ENCODE measurements at places on chromosomes 6 and 20.

GRCh38 chr6:5704708-5705107 lies 302.0 kb downstream of the NRN1 start:
- no peaks in the 10 kb centered on the region for H3K27me3 ChIP-seq
- H3K4me1 ChIP-seq = no peaks in the 10 kb centered on the region
- no peak for DNase-seq
- no peak overlapping the region for H3K27ac ChIP-seq
- no peaks in the 10 kb centered on the region for H3K36me3 ChIP-seq

DNA sequence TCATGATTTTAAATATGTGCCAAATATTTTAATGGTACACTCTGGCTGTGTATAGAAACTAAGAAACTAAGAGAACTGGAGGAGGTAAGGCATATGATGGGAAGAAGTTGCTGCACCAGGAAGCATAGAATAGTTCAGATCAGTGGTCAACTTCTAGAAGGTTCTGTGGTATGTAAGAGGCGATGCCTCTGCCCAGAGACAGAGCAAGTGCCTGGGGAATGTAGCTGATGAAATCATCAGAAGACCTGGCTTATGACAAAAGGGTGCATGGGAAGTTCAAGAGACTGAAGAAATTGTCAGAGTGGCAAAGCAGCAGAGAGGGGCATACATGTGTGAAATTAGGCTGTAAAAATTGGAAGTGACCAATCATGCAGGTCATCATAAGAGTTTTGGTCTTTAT lies 580.8 kb downstream of the BMP2 start:
- H3K36me3 ChIP-seq = no peaks in the 10 kb centered on the region
- H3K4me3 ChIP-seq = no peak overlapping the region
- no peaks in the 10 kb centered on the region for H3K4me1 ChIP-seq
- no peak for DNase-seq
- H3K27ac ChIP-seq = no peak overlapping the region
- H3K27me3 ChIP-seq = no peaks in the 10 kb centered on the region

- no peak overlapping the region for H3K27ac ChIP-seq
- H3K27me3 ChIP-seq = no peaks in the 10 kb centered on the region
- no peak for DNase-seq
- H3K4me1 ChIP-seq = no peaks in the 10 kb centered on the region
- H3K36me3 ChIP-seq = no peaks in the 10 kb centered on the region
Measured at GRCh38 chr6:119566546-119567260, 217.1 kb upstream of the MAN1A1 start.

- H3K36me3 ChIP-seq = no peaks in the 10 kb centered on the region
- H3K27me3 ChIP-seq = no peaks in the 10 kb centered on the region
Measured at GRCh38 chr6:84847390-84848160, 83.2 kb upstream of the TBX18 start.

GRCh38 chr6:26048590-26048989 lies 38.6 kb upstream of the HFE start:
- no peak for DNase-seq
- no peak overlapping the region for H3K4me3 ChIP-seq
- H3K27me3 ChIP-seq = no peaks in the 10 kb centered on the region
- H3K27ac ChIP-seq = peak overlapping the region; percentile 95

GRCh38 chr6:10801224-10801848 lies 37.0 kb downstream of the MAK start:
- no peak overlapping the region for H3K27ac ChIP-seq
- no peaks in the 10 kb centered on the region for H3K36me3 ChIP-seq
- peak; percentile 61 for DNase-seq
- H3K4me3 ChIP-seq = no peak overlapping the region
- H3K4me1 ChIP-seq = no peaks in the 10 kb centered on the region

DNA sequence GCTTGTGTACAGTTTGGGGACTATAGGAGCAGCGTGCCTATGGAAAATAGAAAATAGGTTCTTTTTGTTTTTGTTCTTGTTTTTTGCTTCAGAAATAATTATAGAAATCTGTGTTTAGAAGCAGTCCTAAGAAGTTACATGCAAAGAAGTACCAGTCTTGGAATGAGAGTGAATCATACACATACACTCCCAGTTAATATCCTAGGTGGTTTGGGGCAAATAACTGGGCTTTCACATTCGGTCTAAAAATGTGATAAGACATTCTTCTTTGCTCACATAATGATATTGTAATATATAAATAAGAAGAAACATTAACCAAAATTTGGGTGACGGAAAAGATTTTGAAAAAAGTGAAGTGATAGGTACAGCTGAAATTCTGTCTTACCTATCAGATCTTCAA lies 61.0 kb downstream of the ENPP1 start:
- peaks cover 8% of the 10 kb centered on the region for H3K4me1 ChIP-seq
- no peak overlapping the region for H3K4me3 ChIP-seq
- no peak for DNase-seq
- H3K27ac ChIP-seq = no peak overlapping the region
- no peaks in the 10 kb centered on the region for H3K36me3 ChIP-seq

GRCh38 chr6:10384610-10385523 lies 30.0 kb downstream of the TFAP2A start:
- no peaks in the 10 kb centered on the region for H3K27me3 ChIP-seq
- H3K4me3 ChIP-seq = no peak overlapping the region
- H3K4me1 ChIP-seq = peaks cover 31% of the 10 kb centered on the region
- peak overlapping the region; percentile 87 for H3K27ac ChIP-seq
- DNase-seq = no peak
- H3K36me3 ChIP-seq = no peaks in the 10 kb centered on the region

- H3K4me3 ChIP-seq = no peak overlapping the region
- DNase-seq = no peak
- no peaks in the 10 kb centered on the region for H3K27me3 ChIP-seq
- peaks cover 3% of the 10 kb centered on the region for H3K4me1 ChIP-seq
Measured at GRCh38 chr6:157185986-157186385, 137.3 kb downstream of the TMEM242 start.

DNA sequence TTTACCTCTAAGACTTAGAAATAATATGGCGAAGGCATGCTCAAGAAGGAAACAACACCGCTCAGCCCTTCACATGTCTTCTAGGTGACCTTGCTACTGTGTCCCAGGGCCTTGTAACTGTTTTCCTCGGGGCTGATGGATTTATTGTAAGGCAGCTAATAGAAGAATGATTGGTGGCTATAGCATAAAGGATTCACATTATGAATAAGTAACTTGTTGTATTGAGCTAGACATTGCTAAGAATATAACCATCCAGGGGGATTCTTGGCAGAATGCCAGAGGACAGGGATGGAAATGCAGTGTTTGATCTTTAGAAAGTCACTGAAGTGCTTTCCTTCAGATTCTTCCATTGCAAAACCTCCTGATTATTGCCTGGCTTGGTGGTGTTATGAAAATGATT lies 54.9 kb downstream of the PLEKHG1 start:
- H3K36me3 ChIP-seq = no peaks in the 10 kb centered on the region
- no peak for DNase-seq
- H3K27me3 ChIP-seq = no peaks in the 10 kb centered on the region
- no peak overlapping the region for H3K27ac ChIP-seq
- H3K4me1 ChIP-seq = no peaks in the 10 kb centered on the region

Measured in Panc1 (cell line).